ENCODE measurements at places on chromosomes 5 and 9.

- no peak for DNase-seq
These were observed 66.3 kb downstream of the ANKRD33B start for GRCh38 chr5:10630126-10630525.

- no peak for DNase-seq
These were observed 141.0 kb downstream of the GADD45G start for GRCh38 chr9:89745601-89746376.

- no peak for DNase-seq
These were observed 59.1 kb downstream of the FGF1 start for GRCh38 chr5:142626786-142627185.

DNA sequence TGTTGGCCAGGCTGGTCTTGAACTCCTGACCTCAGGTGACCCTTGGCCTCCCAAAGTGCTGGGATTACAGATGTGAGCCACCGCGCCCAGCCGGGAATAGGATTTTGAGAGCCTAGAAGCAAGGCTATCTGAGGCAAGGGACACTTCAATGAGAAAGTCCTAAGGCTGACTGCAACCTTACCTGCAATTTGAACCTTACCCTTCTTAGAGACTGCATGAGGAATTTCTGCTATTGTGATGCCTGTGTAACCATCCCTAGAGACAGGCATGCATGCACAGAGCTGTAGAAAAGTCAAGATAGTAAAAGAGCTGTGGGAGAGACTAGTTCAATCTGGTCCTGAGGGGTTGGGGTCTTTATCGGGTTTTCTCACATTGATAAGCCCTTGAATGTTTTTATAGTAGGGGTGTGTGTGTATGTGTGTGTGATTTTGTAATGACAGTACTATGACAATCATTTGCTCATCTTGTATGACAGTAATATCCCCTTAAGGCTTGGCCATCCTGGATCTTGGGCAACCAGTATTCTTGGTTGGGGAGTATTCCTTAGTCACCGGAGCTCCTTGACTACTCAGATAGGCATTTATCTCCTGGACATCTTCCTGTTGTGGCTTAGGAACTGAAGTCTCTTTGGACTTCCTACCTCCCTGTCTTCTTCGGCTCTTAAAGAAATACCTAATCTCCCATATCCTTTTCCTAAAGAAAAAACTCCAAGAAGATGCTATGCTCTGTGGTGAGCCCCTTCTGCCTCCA, 11.2 kb downstream of the DNAJB5 start:
- DNase-seq: no peak

GRCh38 chr9:77883133-77883532, 148.5 kb downstream of the GNAQ start:
- DNase-seq: no peak

DNA sequence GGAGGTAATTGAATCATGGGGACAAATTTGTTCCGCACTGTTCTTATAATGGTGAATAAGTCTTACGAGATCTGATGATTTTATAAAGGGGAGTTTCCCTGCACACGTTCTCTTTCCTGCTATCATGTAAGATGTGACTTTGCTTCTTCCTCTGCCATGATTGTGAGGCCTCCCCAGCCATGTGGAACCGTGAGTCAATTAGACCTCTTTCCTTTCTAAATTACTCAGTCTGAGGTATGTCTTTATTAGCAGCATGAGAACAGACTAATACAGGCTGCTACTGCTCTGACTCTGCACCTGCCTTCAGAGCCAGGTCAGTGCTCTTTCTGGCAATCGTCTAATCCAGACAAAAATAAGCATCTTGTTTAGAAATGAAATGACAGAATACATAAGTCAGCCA, 479.2 kb upstream of the TUSC1 start:
- DNase-seq: no peak

GRCh38 chr5:143214890-143215289, 188.6 kb downstream of the NR3C1 start:
- DNase-seq: no peak

GRCh38 chr5:14614490-14614889, 32.9 kb downstream of the OTULINL start:
- DNase-seq: no peak

- no peak for DNase-seq
These were observed 5.6 kb upstream of the PURA start for GRCh38 chr5:140108093-140109017.

GRCh38 chr9:131487001-131487400, 15.7 kb upstream of the POMT1 start:
- no peak for DNase-seq

- DNase-seq: no peak
These were observed 76.6 kb downstream of the ZNF618 start for GRCh38 chr9:113952676-113953075.

GRCh38 chr5:132859889-132860437, 6.3 kb downstream of the GDF9 start:
- DNase-seq: no peak

- DNase-seq: no peak
These were observed 49.7 kb upstream of the NCS1 start for GRCh38 chr9:130122456-130122855.

- DNase-seq: no peak
These were observed 22.1 kb upstream of the UBAP2 start for GRCh38 chr9:34070606-34071324.

- DNase-seq: no peak
These were observed 5.9 kb downstream of the IFNW1 start for GRCh38 chr9:21135736-21136135.

DNA sequence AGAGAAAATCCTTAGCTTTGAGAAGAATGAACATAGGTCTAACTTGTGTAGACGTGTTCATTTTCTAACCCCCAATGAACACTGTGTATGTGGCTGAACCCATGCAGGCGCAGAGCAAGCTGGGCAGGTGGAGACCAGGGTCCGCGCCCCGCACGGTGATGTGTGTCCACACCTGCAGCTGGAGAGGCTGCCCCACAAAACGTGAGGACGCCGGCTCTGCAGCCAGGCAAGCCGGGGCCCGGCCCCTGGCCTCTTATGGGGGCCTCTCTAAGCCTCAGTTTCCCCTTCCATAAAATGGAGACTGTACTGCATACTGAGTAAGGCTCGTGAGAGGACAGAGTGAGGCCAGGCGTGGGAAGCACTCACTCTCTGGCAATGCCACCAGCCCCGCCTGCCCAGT, 124.7 kb upstream of the RAPGEF1 start:
- DNase-seq: no peak

DNA sequence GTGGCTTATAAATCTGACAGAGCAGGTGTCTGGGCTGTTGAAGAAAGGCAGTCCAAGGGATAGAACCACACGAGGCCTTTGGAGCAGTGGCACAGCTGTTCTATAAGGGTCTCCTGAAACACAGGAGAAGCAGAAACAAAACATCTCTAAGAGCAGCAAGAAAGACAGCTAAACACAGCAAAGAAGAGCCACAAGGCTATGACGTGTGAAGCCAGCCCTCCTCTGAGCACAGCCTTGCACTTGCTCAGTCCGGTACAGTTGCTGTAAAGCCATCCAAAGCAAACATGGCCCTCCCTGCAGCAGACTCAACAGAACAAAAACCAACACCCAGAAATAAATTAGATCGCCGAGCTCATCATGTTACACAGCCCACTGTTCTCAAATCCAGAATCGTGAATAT, 2.6 kb upstream of the GZMK start:
- DNase-seq: no peak

DNA sequence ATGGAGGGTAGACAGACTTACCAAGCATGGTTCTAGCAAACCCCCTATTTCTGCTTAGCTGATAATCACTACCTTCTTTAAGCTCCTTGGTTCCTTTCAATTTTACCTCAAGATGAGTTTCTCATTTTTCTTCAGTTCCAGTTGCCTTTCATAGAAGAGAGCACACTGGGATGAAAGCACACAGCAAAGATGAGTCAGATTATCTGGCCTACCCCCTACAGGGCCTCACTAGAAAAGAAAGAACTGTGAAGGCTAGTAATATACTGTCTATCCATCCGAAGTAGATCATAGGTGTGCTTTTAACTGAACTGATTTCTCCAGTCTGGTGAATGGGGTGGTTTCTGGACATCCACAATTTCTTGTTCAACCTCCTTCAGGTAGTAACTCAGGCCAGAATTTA, 122.5 kb downstream of the TRPM3 start:
- no peak for DNase-seq

DNA sequence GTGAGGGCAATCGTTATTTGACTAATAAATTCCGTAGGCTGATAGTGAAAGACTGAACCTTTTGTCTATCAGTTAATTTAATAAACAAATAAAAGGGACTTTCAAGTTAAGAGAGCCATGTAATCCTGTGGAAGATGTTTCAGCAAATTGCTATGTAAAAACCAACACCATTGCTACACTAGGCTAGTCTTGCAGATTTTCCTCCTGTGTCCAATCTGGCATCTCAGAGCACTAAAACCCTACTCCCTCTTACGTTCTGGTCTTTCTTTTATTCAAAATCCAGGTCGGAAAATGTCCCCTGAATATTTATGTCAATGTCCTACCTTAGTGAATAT, 478.8 kb upstream of the TNC start:
- DNase-seq: no peak

DNA sequence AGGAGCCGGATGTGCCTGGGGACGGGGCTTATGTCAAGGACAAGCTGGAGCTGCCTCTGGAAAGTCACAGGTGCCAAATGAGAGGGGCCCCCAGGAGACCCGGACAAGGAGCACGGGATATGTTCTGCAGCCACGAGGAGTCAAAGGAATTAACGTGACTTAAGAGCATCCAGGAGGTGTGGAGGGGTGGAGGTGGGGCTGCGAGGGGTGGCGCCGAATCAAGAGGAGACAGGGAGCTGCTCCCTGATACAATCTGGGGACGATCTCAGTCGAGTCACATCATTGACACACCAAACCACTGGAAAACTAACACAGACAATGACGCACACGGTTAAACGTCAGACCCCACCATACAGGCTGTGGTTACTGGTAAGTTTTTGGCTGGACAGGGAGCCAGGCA, 10.4 kb downstream of the CCDC127 start:
- DNase-seq: no peak

GRCh38 chr5:2746561-2747032, 4.9 kb downstream of the IRX2 start:
- DNase-seq: no peak

- DNase-seq: no peak
These were observed 23.2 kb downstream of the LEAP2 start for GRCh38 chr5:132896685-132897084.

Measured in NCI-H1048 (cell line).